ENCODE measurements at places on chromosomes 1 and 21.

GRCh38 chr1:39727932-39728317 lies 10.8 kb upstream of the PPIE start:
- DNase-seq, result no peak

GRCh38 chr1:231604276-231604621 lies 22.3 kb upstream of the DISC1 start:
- no peak for DNase-seq

DNA sequence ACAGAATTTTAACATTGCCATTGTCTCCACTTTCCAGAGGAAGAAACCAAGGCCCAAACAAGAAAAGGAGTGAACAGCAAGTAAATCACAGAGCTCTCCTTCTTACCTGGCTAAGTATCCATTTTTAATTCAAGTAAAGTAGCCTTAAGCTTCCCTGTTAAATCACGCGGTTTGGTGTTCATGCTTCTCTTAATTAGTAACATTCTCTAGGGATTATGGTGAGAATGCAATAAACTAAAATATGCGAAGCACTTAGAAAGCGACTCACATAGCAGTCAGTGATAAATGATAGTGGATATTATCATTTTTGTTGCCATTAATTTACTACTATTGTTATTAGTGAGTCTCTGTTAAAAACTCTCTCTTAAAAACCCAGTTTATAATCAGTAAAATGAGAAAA lies 630.5 kb upstream of the TMPRSS15 start:
- no peak for DNase-seq

GRCh38 chr21:46097336-46098293 lies at the start of gene COL6A2:
COL6A2 (plus strand) TSS chr21:46098112.
- DNase-seq, result no peak

- DNase-seq, result no peak
These were observed 566.0 kb downstream of the ADGRL2 start for GRCh38 chr1:82366689-82367088.

DNA sequence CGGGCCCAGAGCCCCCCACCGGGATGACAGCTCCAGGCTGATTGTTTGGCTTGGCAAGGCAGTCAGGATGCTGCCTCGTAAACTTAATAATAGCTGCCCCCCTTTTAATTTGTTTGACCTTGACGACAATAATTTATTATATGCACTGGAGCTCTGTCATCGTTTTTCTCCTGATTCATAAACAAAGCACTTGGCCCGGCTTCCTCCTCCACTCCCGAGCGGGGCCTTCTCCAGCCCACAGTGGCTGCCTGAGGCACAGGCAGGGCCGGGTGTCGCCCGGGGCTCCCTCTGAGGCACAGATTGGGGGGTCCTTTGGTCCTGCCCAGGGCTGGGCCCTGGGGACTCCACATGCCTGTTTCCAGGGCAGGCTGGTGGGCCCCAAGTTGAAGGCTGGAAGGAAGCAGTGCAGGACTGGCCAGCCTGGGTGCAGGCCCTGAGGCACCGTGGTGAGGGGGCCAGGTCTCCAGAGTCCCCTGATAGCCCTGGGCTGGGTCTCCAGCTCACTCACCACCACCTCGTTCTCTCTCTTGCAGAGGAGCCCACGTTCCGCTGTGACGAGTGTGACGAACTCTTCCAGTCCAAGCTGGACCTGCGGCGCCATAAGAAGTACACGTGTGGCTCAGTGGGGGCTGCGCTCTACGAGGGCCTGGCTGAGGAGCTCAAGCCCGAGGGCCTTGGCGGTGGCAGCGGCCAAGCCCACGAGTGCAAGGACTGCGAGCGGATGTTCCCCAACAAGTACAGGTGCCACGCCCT lies 52.0 kb upstream of the ARHGEF16 start:
- DNase-seq, result peak; percentile 73

DNA sequence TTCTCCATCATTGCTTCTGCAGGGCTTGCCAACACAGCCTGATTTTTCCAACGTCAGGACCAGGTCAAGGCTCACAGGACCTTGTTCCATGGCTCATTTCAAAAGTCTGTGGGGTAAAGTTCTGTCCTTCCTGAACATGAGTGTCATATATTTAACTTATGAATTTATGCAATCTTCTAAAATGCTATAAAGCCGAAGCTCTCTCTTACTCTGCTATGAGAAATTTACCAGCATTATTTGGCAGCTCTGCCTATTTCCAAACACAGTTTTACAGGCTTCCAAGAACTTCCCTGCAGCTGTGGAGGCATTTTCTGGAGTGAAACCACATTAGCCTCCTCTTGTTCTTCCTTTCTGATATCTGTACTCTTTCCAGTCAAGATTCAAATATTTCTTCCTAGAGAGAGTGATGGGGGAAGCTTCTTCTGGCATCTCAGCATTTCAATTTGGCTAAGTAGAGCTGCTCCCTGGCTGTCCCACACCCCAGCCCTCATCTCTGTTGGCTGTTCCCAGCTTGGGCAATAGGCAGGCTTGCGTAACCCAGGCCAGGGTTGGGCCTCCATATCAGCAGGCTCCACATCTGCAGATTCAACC lies 15.6 kb upstream of the HMGCS2 start:
- DNase-seq, result no peak

- no peak for DNase-seq
These were observed 101.7 kb downstream of the ADAMTS1 start for GRCh38 chr21:26743524-26743923.

- no peak for DNase-seq
These were observed 3.1 kb downstream of the SLC41A1 start for GRCh38 chr1:205809942-205810345.

DNA sequence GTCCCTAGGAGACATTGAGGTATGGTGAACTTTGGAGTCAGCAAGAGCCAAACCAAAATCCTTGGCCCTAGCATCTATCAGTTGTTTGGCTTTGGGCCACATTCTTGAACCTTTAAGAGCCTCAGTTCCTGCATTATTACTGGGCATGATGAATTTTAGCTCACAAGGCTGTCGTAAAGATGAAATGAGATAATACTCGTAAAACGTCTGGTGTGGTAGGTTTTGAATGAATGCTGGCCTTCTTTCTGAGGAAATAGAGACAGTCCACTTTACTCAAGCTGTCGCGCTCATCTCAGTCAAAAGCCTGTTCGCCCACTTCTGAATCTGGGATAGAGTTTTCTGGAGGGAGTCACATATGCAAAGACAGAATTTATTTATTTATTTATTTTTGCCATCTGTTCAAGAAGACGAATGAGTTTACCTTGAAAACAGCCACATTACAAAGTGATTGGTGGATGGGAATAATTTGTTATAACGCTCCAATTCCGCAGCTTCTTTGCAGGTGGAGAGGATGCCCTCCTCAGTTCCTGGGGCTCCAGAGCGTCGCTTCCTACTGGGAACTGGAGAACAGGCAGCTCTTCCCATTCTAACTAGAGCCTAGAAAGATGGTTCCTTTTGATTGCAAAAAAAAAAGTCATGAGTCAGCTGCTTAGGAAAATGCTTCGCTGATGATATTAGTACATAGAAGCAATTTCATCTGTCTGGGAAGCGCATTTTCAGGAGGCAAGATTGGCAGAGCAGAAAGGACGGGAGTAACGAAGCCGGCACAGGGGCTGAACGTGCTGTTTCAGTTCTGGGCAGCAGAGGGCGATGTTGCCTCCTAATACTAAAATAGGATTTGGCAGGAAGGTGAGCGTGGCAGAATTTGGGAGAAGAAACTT lies 49.9 kb upstream of the CYP2J2 start:
- peak; percentile 66 for DNase-seq

- DNase-seq, result no peak
These were observed 4.4 kb downstream of the TTC34 start for GRCh38 chr1:2796890-2797740.

All from NCI-H748 treated with DMSO at 0.1 percent for 48 hours (cell line).